ENCODE measurements at places on chromosomes 1 and 21.

GRCh38 chr1:89974696-89975470 is 20.0 kb upstream of the ZNF326 start:
- DNase-seq = peak; percentile 78

DNA sequence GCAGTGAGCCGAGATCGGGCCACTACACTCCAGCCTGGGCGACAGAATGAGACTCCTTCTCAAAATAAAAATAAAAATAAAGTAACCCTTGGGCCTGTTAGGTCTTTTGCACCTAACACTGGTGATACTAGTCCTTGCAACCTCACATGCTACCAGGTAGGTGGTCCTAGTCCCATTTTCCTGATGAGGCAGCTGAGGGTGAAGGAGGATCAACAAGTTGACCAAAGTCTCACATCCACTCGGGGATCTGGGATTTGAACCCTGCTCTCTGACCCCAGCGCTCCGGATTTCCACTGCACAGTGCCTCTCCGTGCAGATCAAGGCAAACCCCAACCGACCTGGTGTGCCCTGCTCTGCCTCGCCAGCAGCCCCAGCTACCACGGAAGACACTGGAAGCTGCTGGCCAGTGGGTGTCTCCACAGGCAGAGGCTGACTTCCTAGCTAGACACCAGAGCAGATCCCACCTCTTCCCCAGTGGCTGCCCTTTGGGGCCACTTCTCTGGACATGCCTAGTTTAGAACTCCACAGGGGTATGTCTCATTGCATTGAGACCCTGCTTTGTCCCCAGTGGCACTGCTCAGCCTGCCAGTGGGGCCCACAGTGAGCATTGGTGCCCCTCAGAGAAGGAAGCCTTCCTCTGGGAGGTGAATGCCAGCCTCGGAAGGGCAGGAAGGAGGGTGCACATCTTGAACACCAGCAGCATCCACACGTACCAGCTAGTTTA is 27.6 kb downstream of the LDLRAP1 start:
- DNase-seq = no peak

GRCh38 chr1:87295445-87296110 is 33.1 kb upstream of the LMO4 start:
- no peak for DNase-seq

DNA sequence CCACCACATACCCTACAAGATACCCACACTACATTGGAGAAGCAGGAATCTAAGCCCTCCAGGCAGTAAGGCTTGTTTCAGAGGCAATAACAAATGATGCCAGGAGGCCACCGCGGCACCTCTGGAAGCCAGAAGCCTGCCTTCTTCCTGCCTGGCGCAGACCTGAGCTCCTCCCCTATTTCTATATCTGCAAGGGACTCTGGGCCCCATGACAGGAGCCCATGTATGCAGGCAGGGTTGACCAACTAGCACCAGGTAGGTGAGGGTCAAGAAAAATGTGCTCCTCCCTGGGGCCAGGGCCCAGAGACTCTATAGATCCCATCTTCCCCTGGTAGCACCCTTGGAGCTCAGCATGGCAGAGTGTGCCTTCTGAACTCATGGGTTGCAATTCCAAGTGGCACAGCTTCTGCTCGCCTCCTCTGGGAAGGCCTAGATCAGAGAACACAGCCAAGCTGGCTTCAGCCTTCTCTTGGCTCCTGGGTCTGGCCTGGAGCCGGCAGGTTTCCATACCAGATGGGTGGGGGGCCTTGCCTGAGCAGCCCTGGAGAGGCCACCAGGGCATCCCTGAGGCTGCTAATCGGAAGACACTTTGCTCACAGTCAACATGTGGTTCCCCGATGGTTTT is 85.1 kb downstream of the STUM start:
- no peak for DNase-seq

Measured in fibroblast of skin of abdomen (primary cell).